Hindlimb muscle (tissue), 1 donor: ENCODE measurements at places on chromosomes 4 and X.

GRCh38 chr4:83661359-83661758 lies 125.5 kb downstream of the GPAT3 start:
- no peak for DNase-seq

- no peak for DNase-seq
Measured at GRCh38 chrX:40805404-40805803, 70.1 kb upstream of the MED14 start.

- DNase-seq: no peak
Measured at GRCh38 chrX:123361371-123361770, 177.3 kb downstream of the GRIA3 start.

- DNase-seq: no peak
Measured at GRCh38 chrX:116436358-116436816, at the start of gene SLC6A14. TSS of gene SLC6A14 (plus strand) at chrX:116436606. CDS start at chrX:116436710, 104 bp downstream.

GRCh38 chrX:100274916-100275315 lies 135.2 kb downstream of the PCDH19 start:
- no peak for DNase-seq

DNA sequence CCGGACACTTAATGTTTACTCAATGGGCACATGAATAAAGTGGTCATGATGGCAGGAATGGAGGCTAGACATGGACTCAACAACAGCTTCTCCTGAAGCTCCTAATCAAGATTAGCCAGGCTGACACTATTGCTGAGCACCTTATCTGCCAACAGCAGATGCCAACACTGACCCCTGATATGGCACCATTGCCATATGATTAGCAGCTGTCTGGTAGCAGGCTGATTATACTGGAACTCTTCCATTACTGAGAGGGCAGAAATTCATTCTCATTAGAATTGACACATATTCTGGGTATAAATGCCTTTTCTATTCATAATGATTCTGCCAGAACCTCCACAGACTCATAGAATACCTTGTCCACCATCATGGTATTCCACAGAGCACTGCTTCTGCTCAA lies 18.4 kb upstream of the AFF1 start:
- DNase-seq: no peak

DNA sequence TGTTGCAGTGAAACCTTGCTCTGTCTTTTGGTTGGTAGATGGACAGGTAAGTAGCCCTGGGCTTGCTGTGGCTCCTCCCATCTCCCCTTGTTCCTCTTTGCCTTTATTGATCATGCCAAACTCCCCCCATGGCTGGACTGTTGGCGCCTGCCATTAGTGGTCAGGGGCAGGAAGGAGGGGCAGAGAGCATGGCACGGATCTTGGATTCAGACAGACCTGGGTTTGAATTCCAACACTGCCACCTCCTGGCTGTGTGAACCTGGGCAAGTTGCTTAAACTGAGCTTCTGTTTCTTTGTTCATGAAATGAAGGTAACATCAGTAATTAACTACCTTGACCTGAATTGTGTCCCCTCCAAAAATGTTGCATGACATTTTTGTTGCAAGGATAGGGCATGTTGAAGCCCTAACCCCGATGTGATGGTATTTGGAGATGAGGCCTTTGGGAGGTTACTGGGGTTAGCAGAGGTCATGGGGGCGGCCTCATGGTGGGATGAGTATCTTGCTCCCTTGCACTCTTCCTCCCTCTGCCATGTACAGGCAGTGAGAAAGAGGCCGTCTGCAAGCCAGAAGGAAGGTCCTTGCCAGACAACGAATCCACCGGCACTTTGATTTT lies 6.0 kb downstream of the SLC2A9 start:
- no peak for DNase-seq

- no peak for DNase-seq
Measured at GRCh38 chrX:10009741-10010140, 42.6 kb downstream of the CLDN34 start.

GRCh38 chrX:46643636-46644035 lies 70.1 kb downstream of the CHST7 start:
- DNase-seq: no peak

GRCh38 chr4:186839122-186840037 lies 115.7 kb upstream of the FAT1 start:
- no peak for DNase-seq

DNA sequence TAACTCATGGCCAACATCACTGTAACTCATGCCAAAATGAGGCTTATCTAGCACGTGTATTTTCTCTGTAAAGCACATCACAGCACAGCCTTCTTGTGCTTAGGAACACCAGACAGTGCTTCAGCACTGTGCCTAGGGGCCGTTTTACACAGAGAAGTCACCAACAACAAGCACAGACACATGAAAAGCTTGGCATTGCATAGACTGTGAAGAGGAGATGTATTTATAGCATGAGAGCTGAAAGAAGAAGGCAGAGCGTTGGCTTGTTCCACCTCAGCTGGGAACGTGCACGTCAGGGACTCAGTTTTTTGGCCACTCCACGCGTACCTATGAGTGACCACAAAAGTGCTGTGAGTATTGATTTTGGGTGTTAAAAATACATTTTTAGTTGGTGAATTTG lies 116.3 kb upstream of the SFRP2 start:
- DNase-seq: no peak

GRCh38 chr4:55768291-55768690 lies 51.3 kb upstream of the EXOC1L start:
- DNase-seq: no peak

GRCh38 chrX:17052793-17053192 lies 106.3 kb downstream of the REPS2 start:
- no peak for DNase-seq

DNA sequence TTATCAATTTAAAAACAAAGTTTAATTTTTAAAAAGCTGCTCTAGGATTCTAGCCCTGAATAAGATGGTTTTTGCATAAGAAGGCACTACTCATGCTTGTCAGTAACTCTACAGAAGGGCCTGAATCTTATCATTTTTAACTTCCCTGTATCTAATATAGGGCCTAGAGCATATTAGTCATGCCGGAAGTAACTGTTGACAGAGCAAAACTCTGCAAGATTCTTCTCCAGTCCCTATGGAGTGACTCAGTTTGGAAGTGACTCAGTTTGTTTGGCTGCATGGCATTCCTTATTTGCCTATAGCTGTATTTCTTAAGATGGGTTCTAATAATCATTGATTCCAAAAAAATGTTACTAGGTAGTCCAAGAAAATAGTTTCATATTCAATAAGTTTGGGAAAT lies 431.8 kb upstream of the HTR2C start:
- DNase-seq: no peak

DNA sequence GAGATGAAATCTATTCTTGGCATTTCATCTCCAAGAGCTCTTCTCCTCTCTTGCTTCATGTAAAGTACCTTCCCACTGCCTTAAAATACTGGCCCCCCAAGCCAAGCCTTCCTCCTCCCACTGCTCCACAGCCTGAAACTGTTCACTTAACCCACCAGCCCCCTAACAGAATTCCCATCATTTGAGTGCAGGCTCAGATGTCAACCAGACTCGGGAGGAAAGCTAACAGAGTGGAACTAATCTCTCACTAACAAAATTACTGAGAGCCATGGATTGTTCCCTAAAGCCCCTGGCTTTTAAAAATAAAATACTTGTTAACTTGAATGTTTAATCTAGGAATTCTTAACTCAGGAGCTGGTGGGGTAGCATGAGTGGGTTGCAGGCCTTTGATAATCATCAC lies 7.1 kb upstream of the DCUN1D4 start:
- DNase-seq: no peak

- DNase-seq: no peak
Measured at GRCh38 chrX:43349363-43349762, 306.7 kb upstream of the MAOA start.

- DNase-seq: no peak
Measured at GRCh38 chr4:2650276-2650675, 105.9 kb downstream of the TNIP2 start.

- peak; percentile 39 for DNase-seq
Measured at GRCh38 chr4:61202638-61203435, 2.7 kb downstream of the ADGRL3 start.

- DNase-seq: no peak
Measured at GRCh38 chr4:112109360-112110058, 35.7 kb upstream of the FAM241A start.

- no peak for DNase-seq
Measured at GRCh38 chr4:35364321-35364870, 879.9 kb downstream of the ARAP2 start.

DNA sequence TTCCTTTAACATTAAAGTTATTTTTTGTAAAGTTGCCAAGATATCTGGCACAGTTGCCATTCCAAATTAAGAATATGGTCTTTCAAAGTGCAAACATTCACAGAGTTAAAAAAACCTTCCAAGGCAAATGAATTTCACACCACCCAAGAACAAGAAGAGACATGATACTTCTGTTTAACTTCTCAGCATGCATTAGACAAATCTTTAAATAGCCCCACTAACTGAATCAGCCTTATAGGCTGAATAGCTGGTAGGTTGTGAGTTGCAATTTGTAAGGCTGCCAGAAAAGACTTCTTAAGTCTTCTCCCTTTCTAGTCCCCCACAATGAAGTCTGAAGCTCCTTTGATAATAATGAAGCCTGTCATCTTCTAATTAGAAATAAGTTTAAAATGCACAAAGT lies 95.6 kb downstream of the MAPK10 start:
- no peak for DNase-seq

- DNase-seq: no peak
Measured at GRCh38 chr4:33255094-33255493, 2534.9 kb downstream of the PCDH7 start.

DNA sequence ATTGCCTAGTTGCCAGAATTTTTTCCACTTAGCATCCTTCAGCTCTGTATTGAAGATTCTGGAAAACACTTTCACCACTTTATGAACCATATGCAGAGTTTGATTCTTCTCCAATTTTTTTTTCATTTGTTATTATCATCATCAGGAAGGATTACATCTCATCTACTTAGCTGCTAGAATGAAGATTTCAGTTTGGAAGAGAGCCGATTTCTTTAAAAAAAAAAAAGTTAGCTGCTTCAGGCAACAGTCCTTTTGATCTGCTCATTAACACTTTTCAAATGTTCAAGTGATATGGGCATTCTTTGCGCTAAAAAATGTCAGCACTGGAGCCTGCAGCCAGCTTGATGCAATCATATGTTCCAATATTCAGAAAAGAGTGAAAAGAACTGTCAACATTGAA lies 76.2 kb downstream of the ANTXR2 start:
- DNase-seq: no peak

DNA sequence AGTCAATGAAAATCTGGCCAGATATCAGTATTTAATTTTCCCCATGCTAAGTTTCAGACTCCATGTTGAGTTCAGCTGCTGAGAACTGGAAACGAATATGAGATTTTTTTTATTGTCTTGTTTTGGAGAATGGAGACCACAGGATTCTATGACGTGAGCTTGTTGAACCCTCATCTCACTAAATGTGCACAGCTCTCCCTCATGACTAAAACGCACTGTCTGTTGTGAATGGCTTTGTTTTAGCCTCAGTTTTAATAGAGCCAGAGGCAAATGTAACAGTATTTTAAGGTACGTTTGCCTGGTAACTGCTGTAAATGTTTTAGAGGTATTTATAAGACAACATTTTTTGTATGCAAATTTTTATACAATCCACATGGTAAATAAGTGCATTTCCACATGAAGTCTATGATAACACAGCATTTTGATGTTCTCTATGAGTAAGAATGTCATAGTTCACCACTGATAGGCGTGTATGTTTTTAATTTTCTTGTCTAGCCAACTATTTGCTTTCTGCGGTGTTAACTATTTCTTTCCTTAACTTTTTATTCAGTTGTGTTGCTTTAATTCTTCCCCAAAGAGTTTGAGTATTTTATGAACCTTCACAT lies 1159.3 kb upstream of the TENM3 start:
- no peak for DNase-seq

GRCh38 chr4:16844816-16845586 lies 53.4 kb downstream of the LDB2 start:
- peak; percentile 30 for DNase-seq

DNA sequence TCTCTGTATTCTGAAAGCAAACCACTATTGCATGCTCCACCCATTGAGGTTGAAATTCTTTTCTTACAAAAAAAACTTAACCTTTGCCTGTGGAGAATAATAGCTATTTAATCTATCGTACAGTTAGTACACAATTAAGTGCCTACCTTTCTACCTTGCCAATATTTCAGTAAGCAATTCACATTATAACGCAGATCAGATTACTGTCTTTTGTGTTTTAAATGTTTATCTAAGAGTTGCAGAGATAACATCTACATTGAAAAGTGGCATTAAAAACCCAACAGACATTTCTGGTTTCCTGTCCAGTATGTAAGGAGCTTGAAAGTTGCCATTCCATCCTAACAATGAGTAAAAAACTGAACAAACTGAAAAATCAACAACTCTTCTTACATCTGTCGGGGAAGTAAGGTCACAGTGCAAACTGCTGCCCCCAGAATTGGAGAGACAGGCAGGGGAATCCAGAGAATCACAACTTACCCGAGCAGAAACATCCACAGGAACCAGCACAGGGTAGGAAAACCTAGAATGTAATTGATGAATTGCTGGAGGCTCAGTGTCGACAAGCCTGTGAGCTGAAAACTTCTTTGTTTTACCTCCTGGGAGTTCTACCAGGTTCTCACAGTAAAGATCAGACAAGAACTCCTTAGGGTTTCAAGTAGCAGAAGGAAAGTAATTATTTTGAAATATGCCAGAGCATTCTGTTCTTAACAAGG lies 27.3 kb upstream of the ACSL4 start:
- DNase-seq: no peak
